ENCODE measurements at places on chromosomes 12 and 14. TPM values are rescaled to one million over a fixed set of nuclear protein-coding genes. Genes with fewer than 3 reads are reported as not detected.

DNA sequence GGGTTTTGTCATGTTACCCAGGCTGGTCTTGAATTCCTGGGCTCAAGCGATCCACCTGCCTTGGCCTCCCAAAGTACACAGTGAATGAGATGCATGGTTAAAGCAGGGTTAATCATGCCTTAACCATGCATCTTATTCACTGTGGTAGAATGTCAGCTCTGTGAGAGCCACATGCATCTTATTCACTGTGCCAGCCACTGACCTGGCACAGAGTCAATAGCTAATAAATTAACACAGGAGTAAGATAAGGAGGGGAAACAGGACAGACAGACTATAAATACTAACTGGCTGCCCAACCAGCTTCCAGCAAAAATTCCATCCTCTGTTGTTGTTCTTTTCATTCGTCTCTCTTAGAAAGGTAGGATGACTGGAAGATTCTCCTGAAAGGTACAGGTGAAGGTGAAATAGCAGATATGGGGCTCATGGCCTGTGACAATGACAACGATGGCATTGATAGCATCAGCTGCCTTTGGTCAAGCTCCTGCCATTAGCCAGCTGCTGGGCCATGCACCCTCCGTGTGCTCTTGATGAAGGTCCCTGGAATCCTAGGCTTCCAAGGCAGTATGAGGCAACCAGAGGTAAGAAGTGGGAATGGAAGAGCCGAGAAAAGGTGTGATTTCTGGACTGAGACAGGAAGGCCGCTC lies 76.6 kb downstream of the ZNF664 start:
- H3K4me1 ChIP-seq: peaks cover 3% of the 10 kb centered on the region
- H3K27me3 ChIP-seq: no peaks in the 10 kb centered on the region
- DNase-seq: no peak
- H3K36me3 ChIP-seq: peaks cover 3% of the 10 kb centered on the region
- H3K4me3 ChIP-seq: no peak overlapping the region

ZBTB42 gene
- 5.3 TPM for total RNA-seq

GALNT4 gene
- total RNA-seq: 16.6 TPM

DNA sequence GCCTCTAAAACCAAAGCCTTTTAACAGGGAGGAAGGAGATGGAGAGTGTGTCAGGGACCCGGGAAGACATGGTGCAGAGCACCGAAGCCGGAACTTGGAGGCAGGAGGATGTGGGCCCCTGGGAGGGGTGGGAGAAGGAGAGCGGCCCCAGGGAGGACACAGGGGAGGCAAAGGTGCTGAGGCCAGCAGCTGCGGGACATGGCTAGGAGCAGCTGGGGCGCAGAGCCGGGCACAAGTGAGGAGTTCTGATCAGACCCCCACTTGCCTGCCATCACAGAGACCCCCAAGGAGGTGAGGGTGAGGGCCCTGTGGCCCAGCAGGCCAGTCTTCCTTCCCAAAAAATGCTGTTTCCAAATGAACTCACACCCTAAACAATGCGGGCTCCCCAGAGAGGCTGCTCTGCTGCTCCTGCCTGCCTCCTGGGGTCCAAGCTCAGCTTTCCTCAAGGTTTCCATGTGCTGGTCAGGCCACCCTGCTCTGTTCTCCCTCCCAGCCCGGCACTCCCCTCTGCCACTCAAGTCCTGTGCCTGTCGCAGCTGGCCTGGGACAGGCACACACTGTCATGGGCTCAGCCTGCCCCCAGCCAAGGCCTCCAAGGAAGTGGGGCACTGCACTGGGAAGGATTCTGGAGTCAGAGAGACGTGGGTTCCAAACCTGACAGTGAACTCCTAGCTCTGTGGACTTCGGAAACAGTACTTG lies 24.0 kb downstream of the CHGA start:
- peaks cover 3% of the 10 kb centered on the region for H3K4me1 ChIP-seq
- no peaks in the 10 kb centered on the region for H3K27me3 ChIP-seq
- H3K27ac ChIP-seq: peak overlapping the region; percentile 30
- H3K4me3 ChIP-seq: no peak overlapping the region
- peaks cover 24% of the 10 kb centered on the region for H3K36me3 ChIP-seq

All from activated CD8-positive, alpha-beta T cell treated with anti-CD3 and anti-CD28 coated beads, Interleukin-2, amount 10 ng/mL, durations not matched to agents 7 days and 5 days (primary cell).